ENCODE measurements at places on chromosomes 2 and 18.
A peak's percentile ranks its signal among the peaks of the same experiment; 100 is the strongest.

DNA sequence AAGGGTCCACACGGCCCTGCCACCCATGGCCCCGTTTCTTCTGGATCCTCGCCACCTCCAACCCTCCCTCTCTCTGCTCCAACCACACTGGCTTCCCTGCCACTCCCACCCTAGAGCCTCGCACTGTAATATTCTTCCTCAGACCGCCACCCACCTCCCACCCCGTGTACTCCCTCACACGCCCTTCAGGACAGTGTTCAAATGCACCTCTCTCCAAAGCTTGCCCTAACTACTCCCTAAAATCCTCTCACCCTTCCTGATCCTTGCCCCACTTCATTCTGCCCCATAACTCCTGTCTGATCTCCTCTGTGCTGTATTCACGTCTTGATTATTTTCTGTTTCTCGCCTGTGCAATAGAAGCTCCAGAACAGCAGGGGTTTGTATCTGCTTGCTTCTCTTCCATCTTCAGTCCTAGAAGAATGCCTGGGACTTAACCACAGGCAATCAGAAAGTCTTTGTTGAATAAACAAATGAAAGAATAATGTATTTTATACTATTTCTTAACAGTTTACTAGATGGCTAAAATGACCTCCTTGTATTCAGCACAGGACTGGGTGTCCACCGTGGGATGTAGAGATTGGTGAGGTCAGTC is 25.5 kb downstream of the EPB41L3 start:
- no peak for DNase-seq

- no peak for DNase-seq
These were observed 14.9 kb downstream of the MRPS9 start for GRCh38 chr2:105052773-105053172.

DNA sequence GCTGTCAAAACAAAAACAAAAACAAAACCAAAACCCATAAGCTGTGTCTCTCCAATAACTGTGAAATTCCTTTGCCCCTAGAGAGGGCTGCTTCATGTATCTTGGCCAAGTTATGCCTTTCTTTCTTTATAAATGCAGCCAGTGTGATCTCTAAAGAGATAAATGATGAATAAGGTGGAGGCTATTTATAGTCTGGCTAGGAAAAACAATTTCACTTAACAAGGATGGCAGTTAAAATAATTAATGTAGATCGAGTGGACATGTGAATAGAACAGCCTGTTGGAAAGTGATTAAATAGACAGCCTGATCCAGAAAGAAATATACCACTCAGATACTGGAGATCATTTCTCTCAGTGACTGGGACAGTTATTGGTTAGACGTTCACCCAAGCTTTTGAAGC is 1666.9 kb upstream of the CELF4 start:
- no peak for DNase-seq

DNA sequence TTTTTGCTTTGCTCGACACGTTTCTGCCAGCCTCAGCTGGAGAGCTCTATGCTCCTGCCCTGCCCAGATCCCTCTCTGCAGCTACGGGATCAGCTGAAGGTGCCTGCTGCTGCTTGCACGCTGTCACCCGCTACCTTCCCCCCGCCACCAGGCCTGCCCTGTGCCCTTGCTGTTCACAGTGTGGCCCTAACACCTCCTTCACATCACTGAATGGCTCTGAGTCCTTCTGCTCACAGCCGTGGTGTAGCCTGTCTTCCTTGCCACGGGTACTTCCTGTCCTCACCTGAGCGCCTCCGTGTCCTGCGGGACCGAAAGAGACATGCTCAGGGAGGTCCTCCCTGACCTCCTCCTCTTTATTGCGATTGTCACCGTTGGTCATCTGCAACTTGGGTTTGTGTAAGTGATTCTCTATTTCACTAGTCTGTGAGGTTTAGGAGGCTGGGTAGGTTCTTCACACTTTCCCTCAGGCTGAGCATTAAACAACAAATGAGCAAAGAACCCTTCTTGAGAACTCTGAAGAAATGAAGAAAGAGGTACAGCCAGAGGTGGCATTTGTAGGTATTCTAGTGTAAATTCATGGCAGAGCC is 127.5 kb downstream of the NCK2 start:
- DNase-seq = peak; percentile 30

GRCh38 chr2:120392923-120393322 is 47.0 kb downstream of the INHBB start:
- no peak for DNase-seq

GRCh38 chr2:29059624-29060023 is 14.7 kb downstream of the PCARE start:
- DNase-seq = no peak

DNA sequence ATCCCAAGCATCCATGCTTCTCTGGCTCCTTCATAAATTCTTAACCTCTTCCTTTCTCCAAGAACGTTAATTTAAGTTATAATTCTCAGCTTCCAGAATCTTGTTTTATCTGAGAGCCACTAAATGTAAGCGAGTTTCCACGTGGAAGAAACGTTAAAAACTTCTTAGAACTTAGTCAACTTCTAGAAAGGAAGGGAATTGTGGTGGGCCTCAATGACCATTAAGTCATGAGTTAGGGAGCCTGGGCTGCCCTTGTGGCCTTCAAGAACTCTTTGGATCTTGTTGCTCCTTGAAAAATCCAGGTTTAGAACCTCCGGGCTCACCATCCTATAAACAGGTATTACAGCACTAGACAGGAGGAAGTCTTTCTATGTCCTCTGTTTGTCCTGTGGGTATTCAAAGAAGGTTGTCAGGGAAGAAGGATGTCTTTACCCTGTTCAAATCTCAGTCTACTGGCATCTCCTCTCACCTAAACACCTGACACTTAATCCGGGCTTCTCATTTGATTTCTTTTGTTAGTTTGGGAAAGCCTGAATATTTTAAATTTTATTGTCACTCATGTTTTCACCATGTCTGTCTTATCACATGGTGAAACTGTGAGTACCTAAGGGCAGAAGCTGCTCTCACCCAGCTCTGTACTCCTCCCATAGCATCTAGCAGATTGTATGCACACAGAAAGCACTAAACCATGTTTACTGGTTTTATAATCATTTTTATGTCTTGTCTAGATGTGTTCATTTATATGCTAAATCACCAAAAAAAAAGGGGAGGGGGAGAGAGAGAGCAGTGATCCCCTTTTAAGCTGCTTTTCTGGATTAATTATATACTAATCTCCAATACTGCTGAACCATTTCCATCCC is 6.3 kb downstream of the RND3 start:
- no peak for DNase-seq

GRCh38 chr2:21256006-21256405 is 132.2 kb downstream of the TDRD15 start:
- DNase-seq = no peak

DNA sequence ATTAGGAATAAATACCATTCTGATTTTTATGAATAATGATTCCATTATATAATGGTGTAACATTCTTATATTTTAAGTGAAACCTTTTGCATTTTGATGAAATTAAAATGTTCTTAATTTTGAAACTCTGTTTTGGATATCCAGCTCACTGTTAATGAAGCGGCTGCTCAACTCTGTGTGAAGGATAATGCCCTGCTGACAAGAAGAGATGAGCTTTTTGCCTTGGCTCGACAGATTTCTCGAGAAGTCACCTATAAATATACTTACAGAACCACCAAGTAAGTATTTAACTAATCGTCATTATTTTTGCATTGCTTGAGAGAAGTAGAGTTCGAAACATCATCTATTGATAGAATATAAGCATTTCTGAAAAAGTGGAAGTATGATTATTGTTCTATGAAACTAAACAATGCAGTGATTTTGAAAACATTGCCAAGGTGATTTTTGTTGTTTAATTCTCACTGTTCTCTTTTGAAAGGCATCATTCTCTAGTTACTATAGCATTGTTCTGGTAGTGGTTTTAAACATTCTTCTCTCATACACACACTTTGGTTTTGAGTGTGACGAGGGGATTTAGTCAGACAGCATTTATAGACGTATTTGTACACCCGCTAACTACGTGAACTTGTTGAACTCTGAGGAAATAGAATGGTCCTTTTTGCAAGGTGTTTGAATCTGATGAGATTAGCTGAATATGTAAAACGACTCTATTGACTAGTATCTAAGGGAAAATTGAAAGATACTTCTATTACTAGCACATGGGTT is 21.5 kb downstream of the NAB1 start:
- DNase-seq = no peak

- DNase-seq = peak; percentile 28
These were observed 12.1 kb downstream of the ACTR3 start for GRCh38 chr2:113901943-113902342.

- no peak for DNase-seq
These were observed 269.8 kb downstream of the TMX3 start for GRCh38 chr18:68445136-68445535.

- no peak for DNase-seq
These were observed 156.0 kb downstream of the PXDN start for GRCh38 chr2:1588051-1588977.

- no peak for DNase-seq
These were observed 19.2 kb upstream of the PKDCC start for GRCh38 chr2:42028571-42029148.
